ENCODE measurements at places on chromosomes 4 and X.

DNA sequence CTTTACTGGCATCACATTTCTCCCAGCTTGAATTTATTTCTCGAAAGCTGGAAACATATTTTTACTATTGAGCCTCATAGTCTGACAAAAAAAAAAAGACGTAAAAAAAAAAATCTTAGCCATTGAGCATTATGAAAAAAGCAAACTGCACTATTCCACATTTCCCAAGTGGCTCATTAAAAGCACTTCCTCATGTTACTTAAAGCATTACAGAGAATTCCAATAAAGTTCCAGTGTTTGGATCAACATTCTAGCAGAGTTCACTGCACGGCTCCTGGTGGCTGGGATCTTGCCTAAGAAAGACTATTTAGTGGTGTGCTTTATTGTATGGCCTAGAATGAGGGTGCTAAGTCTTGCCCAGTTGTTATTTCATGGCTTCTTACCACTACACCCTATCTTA is 476.2 kb downstream of the PPARGC1A start:
- H3K36me3 ChIP-seq, result no peaks in the 10 kb centered on the region
- H3K4me3 ChIP-seq, result no peak overlapping the region
- H3K27ac ChIP-seq, result no peak overlapping the region
- no peaks in the 10 kb centered on the region for H3K27me3 ChIP-seq
- no peak for DNase-seq

DNA sequence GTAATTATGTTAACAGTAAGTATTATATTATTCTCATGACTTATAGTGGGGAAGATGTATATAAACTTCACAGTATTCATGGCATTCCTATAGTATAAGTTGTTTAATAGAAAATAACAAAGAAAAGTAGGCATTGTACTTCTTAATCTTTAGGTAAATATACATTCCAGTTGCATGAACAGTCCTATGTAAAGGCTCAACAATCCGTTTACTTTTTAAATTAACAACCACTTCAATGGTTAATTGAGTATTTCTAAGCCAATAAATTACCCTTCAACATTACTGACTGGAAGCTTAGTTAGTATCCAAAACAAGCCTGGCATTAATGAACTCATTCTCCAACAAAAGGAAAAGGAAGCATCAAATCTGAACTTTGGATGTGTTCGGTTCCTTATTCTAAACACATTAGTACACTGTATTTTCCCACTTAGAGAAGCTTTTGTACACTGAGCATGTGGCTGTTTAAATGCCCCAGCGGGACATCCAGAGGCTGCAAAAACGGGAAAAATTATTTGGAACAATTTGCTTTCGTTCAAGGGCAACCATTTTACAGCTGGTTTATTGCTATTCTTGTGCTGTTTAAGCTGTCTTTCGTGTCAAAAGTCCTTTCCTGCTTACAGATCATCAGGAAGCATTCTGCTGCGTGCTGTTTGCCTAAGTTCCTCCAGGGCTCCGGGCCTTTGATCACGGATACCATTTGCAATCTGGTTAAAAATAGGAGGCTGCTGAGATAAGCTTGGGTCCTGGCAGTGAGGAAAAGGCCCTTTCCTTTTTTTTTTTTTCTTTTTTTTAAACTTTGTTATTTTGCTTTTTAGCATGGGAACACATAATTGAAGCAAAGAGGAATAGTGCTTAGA is 460.3 kb downstream of the SPRY1 start:
- no peaks in the 10 kb centered on the region for H3K36me3 ChIP-seq
- no peaks in the 10 kb centered on the region for H3K27me3 ChIP-seq
- H3K27ac ChIP-seq, result no peak overlapping the region
- H3K4me3 ChIP-seq, result no peak overlapping the region
- DNase-seq, result no peak
- no peaks in the 10 kb centered on the region for H3K4me1 ChIP-seq

GRCh38 chr4:5753366-5753765 is 42.4 kb downstream of the EVC start:
- no peaks in the 10 kb centered on the region for H3K27me3 ChIP-seq
- no peak for DNase-seq
- no peak overlapping the region for H3K27ac ChIP-seq
- H3K4me1 ChIP-seq, result peaks cover 7% of the 10 kb centered on the region

DNA sequence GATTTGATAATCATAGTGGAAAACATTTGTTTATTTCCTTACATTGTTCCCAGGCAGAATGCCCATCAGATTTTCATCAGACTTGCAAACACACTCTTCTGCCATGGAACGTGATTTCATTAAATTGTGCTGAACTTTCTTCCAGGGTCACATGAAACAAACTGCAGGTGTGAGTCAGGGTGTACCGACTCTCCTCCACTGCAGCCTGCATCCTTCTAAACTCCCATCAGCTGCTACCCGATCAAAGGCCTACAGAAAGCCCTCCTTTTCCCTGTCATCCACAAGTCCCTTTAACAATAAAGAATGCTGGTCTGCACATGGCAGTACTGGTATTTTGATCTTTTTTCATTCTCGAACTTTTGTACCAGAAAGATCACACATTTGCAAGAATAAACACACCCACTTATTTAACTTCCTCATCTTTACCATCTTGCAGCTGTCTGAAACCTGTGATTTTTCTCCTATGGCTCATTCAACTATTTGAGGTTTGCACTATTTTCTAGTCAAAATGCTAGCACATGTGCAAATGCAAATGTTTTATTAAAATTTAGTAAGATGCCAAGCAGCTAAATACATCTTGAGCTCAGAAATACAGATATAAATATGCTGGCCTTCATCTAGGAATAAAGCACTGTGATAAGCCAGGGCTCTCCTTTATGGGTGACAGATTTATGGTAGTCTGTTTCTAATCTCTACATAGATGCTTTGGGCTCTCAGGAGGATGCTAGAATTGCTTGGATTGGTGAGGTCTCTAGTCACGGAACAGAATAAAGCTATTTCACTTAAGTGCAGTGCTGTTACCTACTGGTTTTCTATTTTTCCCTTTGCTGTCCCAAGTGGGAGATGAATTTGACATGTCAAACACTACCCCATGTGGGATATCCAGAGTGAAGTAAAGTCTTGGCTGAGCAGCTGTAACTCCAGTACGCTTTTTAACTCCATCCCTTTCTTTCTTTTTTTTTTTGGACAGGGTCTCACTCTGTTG is 25.8 kb upstream of the ARHGAP24 start:
- H3K27ac ChIP-seq, result no peak overlapping the region
- H3K4me3 ChIP-seq, result no peak overlapping the region
- no peaks in the 10 kb centered on the region for H3K27me3 ChIP-seq

GRCh38 chrX:69229436-69229835 is 64.2 kb upstream of the PJA1 start:
- H3K36me3 ChIP-seq, result no peaks in the 10 kb centered on the region
- H3K27ac ChIP-seq, result no peak overlapping the region
- no peaks in the 10 kb centered on the region for H3K27me3 ChIP-seq
- H3K4me1 ChIP-seq, result no peaks in the 10 kb centered on the region

- no peaks in the 10 kb centered on the region for H3K27me3 ChIP-seq
- no peak for DNase-seq
- no peaks in the 10 kb centered on the region for H3K4me1 ChIP-seq
- H3K36me3 ChIP-seq, result peaks cover 2% of the 10 kb centered on the region
- H3K4me3 ChIP-seq, result no peak overlapping the region
Observed at GRCh38 chr4:63105839-63106238, 1303.4 kb downstream of the TECRL start.

DNA sequence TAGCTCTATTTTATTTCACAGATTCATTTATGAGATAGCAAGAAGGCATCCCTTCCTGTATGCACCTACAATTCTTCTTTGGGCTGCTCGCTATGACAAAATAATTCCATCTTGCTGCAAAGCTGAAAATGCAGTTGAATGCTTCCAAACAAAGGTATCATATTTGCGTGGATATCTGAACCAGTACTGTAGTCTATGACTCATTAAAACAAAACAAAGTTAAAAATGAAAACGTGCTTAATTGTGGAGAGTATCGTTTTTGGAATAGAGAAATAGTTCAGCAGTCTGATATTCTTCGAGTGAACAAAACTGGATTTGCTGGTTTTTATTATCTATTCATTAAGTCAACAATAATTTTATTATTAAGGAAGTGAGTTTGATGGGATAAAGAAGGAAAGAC is 6.3 kb downstream of the AFP start:
- peaks cover 10% of the 10 kb centered on the region for H3K27me3 ChIP-seq
- H3K4me3 ChIP-seq, result no peak overlapping the region

DNA sequence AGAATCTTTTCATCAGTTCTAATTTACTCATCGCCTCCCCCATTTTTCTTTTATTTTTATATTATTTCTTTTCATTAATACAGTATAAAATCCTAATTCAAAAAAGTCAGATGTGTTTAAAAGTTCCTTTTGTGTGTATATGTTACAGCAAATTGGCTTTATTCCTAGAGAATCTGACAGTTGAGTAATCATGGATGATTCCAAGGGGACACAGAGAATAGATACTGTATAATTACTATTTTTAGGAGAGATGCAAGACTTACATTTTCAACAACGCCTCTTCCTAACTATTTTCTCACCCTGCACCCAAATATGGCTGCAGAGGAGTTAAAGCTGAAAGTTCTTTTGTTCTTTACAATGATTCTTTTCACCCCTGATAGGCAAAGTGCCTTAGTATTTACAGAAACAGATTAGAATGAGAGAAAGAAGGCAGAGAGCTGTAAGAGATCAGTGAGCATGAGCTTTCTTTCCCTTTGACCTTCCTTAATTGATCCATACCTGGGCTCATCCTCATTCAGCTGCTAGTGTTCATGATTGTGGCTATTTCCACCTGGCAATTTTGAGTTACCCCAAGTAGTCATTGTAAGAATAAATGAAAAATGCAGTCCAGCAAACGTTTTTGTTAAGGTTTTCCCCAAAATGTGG is 210.8 kb downstream of the SLC4A4 start:
- H3K4me1 ChIP-seq, result no peaks in the 10 kb centered on the region
- no peak overlapping the region for H3K4me3 ChIP-seq
- DNase-seq, result no peak
- H3K36me3 ChIP-seq, result no peaks in the 10 kb centered on the region
- peaks cover 4% of the 10 kb centered on the region for H3K27me3 ChIP-seq

- no peaks in the 10 kb centered on the region for H3K36me3 ChIP-seq
- DNase-seq, result peak; percentile 22
- H3K4me1 ChIP-seq, result peaks cover 50% of the 10 kb centered on the region
Observed at GRCh38 chr4:140102421-140102820, 51.6 kb downstream of the MAML3 start.

All from activated CD4-positive, alpha-beta memory T cell treated with anti-CD3 and anti-CD28 coated beads for 36 hours (primary cell).